Esophagus muscularis mucosa (tissue), 4 donors: ENCODE measurements at places on chromosomes 5 and 9. TPM values are rescaled to one million over a fixed set of nuclear protein-coding genes. Genes with fewer than 3 reads are reported as not detected.
A peak's percentile ranks its signal among the peaks of the same experiment; 100 is the strongest.

DNA sequence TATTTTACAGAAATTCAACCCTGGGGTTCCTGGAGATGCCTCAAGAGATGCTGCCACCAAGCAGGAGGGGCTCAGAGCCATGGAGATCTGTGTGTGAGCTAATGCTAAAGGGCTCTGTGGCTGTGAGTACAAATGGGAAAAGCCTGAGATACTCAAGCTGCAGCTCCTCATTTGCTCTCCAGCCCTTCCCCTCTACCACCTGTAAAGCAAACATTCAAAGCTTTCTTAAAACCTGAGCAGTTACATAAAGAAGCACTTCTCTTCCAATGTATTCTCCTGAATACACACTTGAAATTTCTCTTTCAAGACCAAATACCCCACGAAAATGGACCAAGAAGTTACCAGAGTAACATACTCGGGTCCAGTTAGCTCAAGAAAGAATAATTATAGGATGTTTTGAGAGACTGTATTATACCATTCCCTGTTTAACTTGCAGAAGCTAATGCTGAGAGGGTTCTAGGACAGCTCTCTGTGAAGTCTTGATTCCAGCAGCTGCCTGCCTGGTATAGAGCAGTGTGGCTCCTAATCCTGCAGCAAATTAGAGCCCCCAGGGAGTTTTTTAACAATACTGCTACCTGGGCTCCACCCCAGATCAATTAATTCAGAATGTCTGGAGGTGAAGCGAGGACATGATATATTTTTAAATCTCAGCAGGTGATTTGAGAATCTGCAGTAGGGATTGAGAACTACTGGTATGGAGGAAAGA is 21.1 kb downstream of the RGS7BP start:
- H3K36me3 ChIP-seq, result no peaks in the 10 kb centered on the region
- H3K4me3 ChIP-seq, result no peak overlapping the region
- H3K27me3 ChIP-seq, result no peaks in the 10 kb centered on the region
- H3K4me1 ChIP-seq, result no peaks in the 10 kb centered on the region
- DNase-seq, result no peak

GRCh38 chr5:78805-79149 is 13.2 kb upstream of the PLEKHG4B start:
- no peaks in the 10 kb centered on the region for H3K4me1 ChIP-seq
- no peak for DNase-seq
- no peak overlapping the region for H3K27ac ChIP-seq
- H3K4me3 ChIP-seq, result no peak overlapping the region

Gene IL5
- total RNA-seq, result not detected

Gene FAM81B
- total RNA-seq, result not detected

Gene ANXA2R
- 2.1 TPM for total RNA-seq

Gene LECT2
- total RNA-seq, result not detected

DNA sequence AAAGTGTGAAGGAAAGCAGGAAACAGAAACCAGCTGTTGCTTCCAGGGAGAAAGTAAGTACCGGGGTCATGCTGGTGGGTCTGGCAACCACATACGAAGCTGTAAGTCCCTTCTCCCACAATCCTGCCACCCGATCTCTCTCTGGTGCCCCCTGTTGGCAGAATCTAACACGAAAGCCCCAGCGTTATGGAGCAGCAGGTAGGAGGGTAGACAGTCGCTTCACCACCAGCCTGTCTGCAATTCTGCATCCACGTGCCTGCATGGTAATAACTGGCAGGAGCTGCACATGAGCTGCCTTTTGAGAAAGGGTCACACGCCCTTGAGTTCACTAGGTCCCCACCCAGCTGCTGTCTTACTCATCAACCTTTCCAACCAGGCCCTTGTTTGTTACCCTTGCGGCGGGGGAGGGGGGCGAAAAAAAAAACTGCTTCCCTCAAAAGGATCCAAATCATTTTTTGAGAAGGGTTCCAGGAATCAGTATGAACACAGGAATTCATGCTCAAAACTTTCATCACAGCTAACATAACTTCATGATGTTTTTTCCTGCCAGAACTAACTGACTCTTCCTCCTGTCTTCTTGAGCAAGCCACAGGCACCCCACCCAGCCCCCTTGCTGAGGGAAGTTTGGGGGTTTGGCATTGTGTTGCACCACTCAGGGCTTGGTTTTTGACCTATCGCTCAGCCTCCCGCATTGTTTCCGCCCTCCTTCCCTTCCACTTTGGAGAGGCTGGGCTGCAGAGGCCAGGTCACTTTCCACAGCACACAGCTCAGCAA is 19.6 kb upstream of the TMEM252 start:
- no peaks in the 10 kb centered on the region for H3K36me3 ChIP-seq
- peak overlapping the region; percentile 80 for H3K27ac ChIP-seq
- no peaks in the 10 kb centered on the region for H3K27me3 ChIP-seq
- no peak overlapping the region for H3K4me3 ChIP-seq
- peaks cover 38% of the 10 kb centered on the region for H3K4me1 ChIP-seq

DNA sequence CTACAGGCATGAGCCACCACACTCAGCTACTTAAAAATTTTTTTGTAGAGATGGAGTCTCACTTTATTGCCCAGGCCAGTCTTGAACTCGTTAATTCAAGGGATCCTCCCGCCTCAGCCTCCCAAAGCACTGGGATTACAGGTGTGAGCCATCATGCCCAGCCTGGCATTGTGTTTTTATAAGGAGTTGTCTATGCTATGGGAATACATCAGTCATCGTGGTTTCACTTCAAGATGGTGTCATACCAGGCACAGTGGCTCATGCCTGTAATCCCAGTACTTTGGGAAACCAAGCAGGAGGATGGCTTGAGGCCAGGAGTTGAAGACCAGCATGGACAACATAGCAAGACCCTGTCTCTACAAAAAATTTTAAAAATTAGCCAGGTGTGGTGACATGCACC is 49.7 kb downstream of the CYSTM1 start:
- H3K4me3 ChIP-seq, result no peak overlapping the region
- H3K27ac ChIP-seq, result no peak overlapping the region
- no peaks in the 10 kb centered on the region for H3K27me3 ChIP-seq
- no peaks in the 10 kb centered on the region for H3K36me3 ChIP-seq

DNA sequence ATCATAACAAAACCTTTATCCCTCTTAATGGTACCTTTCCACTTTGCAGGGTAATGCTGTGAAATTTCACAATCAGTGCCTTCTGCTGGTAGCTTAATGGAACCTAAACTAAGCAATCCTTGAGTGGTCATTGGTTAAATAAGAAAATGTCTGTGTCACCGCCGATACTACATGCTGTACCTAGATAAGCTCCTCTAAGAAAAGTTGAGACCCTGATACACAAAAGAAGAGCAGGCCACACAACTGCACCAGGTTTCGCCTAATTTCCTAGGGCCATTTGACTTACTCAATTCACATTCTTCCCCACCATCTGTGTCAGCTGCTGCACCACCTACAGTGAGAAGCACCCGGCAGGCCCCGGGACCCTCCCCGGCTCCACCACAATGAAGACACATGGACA is 9.0 kb upstream of the EDF1 start:
- no peaks in the 10 kb centered on the region for H3K27me3 ChIP-seq
- no peak overlapping the region for H3K27ac ChIP-seq
- H3K4me3 ChIP-seq, result no peak overlapping the region
- no peak for DNase-seq
- no peaks in the 10 kb centered on the region for H3K4me1 ChIP-seq
